Caco-2 (cell line): ENCODE measurements at places on chromosomes 7 and 10. TPM values are rescaled to one million over a fixed set of nuclear protein-coding genes. Genes with fewer than 3 reads are reported as not detected.

- H3K27ac ChIP-seq = no peak overlapping the region
- no peaks in the 10 kb centered on the region for H3K36me3 ChIP-seq
- H3K4me1 ChIP-seq = peaks cover 9% of the 10 kb centered on the region
These were observed 133.7 kb downstream of the LHPP start for GRCh38 chr10:124595143-124595883.

DNA sequence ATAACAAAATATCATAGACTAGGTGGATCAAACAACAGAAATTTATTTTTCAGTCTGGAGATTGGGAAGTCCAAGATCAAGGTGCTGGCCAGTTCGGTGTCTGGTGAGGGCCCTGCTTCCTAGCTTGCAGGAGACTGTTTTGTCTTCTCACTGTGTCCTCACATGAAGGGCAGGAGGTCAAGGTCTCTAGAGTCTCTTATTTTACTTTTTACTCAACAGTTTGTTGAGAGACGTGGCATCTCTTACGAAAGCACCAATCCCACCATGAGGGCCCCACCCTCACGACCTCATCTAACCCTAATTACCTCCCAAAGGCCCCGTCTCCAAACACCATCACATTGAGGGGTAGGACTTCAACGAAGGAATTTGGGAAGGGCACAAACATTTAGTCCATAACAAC lies 41.2 kb upstream of the SORBS1 start:
- 0 out of 2 replicates have a peak, but pooled peaks cover 3% of the 10 kb centered on the region for H3K4me1 ChIP-seq
- no peak overlapping the region for H3K27ac ChIP-seq
- no peaks in the 10 kb centered on the region; the same call in 1 of the 2 replicates for H3K36me3 ChIP-seq

DNA sequence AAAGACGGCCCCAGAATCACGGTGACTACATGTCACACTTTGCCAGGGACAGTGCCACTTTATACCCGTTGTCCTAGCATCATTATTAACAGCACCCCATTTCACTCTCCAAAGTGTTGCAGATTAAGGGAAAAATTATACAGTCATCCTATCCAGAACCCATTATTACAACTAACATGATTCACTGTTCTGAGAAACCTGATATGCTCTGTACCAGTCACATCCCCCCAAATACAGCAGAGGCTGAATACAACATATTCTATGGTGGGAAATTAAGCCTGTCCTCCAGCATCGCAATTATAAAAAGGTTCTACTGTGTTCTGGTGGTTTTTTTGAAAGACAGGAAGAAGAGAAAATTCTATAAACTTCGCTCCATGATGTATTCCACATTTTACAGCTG lies 162.1 kb downstream of the JAZF1 start:
- H3K27ac ChIP-seq = no peak overlapping the region
- DNase-seq = no peak
- no peaks in the 10 kb centered on the region; the same call in 1 of the 2 replicates for H3K27me3 ChIP-seq
- peaks cover 3% of the 10 kb centered on the region; the same call in 1 of the 2 replicates for H3K4me1 ChIP-seq

Gene AQP1
- 0.19 and 0.52 TPM in 2 replicates for total RNA-seq

- peaks cover 8% of the 10 kb centered on the region for H3K27me3 ChIP-seq
- H3K4me3 ChIP-seq = no peak overlapping the region
- H3K27ac ChIP-seq = no peak overlapping the region
These were observed 2.0 kb upstream of the HMX3 start for GRCh38 chr10:123133541-123134342.

DNA sequence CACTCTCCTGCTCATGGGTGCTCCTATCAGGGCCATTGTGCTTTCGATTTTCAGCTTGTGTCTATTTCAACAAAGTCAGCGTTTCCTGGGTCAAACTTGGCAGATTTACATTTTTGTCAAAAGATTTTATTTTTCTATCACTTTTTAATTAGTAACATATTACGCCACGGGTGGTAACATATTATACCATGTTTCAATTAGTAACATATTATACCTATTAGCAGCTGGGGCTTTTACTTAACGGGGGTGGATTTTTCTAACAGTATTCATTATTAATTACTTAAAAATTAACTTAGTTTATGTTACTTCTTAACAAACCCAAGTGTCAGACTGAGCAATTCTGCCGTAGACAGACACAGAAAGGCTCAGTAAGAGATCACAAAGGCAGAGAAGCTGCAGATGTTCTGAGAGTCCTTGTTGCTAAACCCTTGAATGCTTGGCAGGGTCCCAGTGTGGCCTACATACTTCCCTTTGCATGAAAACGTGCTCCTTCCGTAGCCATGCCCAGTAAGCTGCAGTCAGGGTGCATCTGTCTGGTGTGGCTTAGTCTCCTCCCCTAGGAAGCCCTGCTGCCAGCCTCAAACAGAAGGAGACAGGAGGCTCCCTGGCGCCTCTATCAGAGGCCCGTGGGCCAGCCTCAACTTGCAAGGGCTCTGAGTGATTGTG lies 263.1 kb upstream of the CXCL12 start:
- DNase-seq = no peak
- H3K4me1 ChIP-seq = no peaks in the 10 kb centered on the region
- no peaks in the 10 kb centered on the region for H3K36me3 ChIP-seq
- no peaks in the 10 kb centered on the region for H3K27me3 ChIP-seq

- DNase-seq = no peak
- H3K27ac ChIP-seq = no peak overlapping the region
- peaks cover 2% of the 10 kb centered on the region for H3K27me3 ChIP-seq
- H3K4me3 ChIP-seq = no peak overlapping the region
- no peaks in the 10 kb centered on the region for H3K36me3 ChIP-seq
These were observed 218.4 kb downstream of the ADAM12 start for GRCh38 chr10:126169899-126170298.

DNA sequence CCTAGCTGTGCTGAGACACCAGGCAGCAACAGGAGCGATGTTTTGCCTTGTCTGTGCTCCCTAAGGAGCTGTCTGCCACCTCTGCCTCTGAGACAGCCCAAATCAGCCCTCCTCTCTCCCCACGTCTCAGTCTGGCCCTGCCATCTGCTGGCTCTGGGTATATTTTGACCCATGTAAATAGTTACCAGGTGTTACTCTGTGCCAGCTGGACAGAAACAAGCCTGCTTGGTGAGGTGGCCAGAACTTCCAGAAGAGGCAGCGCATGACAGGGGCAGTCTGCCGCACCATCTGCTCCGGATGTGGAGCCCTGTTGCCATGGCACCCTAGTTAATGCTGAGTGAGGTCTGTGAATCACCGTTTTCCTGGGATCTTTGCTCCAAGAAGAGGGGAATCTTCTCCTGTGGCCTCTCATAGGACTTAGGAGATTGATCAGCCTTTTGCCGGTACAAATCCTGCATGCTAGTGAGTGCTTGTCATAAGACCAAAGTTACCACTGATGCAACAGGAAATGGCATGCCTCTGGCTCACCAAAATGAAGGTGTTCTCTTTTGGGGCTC lies 31.8 kb downstream of the GSTO2 start:
- no peak for DNase-seq
- H3K36me3 ChIP-seq = no peaks in the 10 kb centered on the region
- H3K4me1 ChIP-seq = no peaks in the 10 kb centered on the region
- no peak overlapping the region for H3K4me3 ChIP-seq
- H3K27ac ChIP-seq = no peak overlapping the region

Gene GPR141
- not detected in 2 replicates for total RNA-seq

Gene SLC26A3
- 0.79 and 2.0 TPM in 2 replicates for total RNA-seq

DNA sequence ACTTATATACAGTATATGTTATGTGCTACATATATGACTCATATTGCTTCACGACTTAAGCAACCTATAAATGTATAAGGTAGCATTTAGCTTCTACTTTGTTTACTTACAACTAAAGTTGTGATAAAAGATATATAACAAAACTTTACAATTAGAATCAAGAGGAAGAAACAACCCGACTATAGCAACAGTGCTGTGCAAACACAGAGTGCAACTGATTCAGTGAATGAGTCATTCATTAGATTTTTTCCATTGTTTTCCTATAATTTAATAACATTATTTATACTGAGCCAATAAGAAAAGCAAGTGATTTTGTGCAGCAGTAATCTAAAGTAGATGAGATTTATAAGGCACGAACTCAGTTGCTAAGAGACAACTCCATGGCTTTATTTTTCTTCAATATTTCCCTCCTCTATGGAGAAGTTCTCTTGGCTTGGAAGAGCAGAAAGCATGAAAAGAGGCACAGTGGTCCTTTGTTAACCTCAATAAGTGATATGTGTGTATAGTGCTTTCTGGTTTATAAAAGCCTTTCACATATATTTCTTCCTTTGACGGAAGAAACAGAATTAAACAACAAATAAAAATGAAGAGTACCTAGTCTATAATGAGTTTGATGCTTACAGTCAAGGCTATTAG lies 19.8 kb downstream of the CEP41 start:
- peak overlapping the region; percentile 16 for H3K27ac ChIP-seq
- H3K4me3 ChIP-seq = no peak overlapping the region
- no peaks in the 10 kb centered on the region for H3K36me3 ChIP-seq
